ENCODE measurements at places on chromosomes 4 and X.
A peak's percentile ranks its signal among the peaks of the same experiment; 100 is the strongest.

DNA sequence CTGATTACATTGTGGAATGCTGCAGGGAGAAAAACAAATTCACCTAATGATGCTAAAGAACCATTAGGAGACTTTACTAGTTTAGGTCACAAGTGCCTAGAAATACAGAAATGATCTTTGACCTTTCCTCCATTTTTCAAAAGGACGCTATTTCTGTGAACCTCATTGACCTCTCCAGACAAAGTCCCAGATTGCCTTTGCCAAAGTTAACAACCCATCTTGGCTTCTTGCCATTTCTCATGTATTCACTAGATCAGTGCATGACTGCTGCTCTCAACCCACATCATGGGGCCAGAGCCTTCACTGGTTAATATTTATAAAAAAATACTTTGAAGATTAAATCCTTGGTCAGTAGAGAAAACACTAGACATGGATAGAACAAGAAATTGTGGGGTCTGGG lies 19.9 kb upstream of the AR start:
- no peak for DNase-seq

GRCh38 chr4:148061141-148061481 lies 329.2 kb downstream of the ARHGAP10 start:
- DNase-seq = no peak

- no peak for DNase-seq
Measured at GRCh38 chr4:6969826-6970800, 60.5 kb downstream of the TBC1D14 start.

DNA sequence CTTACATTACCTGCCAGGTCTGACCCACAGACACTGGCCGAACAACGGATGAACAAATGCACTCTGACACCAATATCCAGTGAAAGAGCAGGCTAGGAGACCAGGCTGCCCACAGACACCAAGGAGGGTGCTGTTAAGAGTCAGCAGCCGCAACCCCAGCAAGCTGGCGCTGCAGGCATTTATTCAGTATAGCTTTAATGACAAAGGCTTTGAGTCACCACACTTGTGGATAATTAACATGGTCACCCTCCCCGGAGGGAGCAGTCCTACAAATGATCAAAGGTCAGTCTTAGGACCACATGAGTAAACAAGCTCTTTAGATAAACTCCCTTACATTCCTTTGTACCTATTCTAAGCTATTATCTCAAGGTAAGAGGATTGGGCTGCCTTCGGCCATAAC lies 368.5 kb upstream of the GRID2 start:
- no peak for DNase-seq

DNA sequence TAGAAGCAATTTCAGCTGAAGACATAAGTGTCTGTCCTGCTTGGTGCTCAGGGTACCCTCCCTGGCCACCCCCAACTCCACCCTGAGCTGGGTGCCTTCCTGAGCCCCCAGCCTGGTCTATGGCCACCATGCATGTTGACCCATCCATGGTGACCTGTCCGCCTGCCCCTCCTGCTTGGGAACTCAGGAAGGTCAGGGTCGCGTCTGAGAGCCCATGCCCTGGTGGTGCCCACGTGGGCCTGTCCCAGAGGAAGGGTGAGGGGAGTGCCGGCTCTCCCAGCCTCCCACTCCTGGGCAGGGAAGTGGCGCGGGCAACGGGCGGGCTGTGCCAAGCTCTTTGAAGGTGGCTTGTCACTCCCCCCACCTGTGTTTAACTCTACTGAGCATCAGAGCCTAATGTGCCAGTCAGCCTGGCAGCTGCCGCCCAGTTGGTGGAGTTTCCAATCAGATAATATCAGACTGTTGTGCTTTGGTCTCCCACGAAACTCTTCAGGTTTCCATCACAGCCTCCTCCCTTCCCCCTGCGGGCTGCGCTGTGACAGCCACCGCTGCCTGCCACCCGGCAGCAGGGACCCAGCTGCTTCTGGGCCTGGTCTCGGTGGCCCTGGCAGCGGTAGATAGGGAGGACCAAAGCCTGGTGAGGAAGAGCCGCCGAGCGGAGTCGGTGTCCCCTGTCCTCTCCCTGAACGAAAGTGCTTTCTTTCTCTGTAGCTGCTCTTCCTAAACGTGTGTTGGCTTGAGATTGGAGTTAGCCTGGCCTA lies 4.8 kb downstream of the SH3BP2 start:
- no peak for DNase-seq

DNA sequence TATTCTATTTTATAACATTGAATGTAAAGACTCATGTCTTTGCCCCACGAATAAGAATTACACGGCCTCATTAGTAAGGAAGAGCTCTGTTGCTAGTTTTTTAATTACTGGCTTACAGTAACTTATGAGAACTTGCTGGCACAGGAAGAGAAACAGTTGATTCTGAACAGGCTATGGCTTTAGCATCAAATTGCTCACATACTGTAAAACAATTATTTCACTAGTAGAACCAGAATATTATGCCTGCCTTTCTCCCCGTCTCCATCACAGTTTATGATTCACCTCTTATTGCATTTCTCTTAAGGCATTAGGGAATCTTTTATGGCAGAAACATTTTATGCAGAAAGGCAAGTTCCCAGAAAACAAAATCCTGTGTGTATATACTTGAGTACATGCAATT lies 126.1 kb downstream of the SPRY1 start:
- no peak for DNase-seq

- no peak for DNase-seq
Measured at GRCh38 chrX:41664375-41664901, 24.3 kb upstream of the GPR34 start.

GRCh38 chrX:143336261-143336660 lies 181.0 kb downstream of the SPANXN3 start:
- no peak for DNase-seq

- DNase-seq = no peak
Measured at GRCh38 chr4:157389741-157390140, 169.2 kb downstream of the GRIA2 start.

GRCh38 chr4:134747108-134747805 lies 545.7 kb upstream of the PABPC4L start:
- DNase-seq = no peak

- no peak for DNase-seq
Measured at GRCh38 chrX:13536551-13536950, 32.9 kb upstream of the EGFL6 start.

- DNase-seq = no peak
Measured at GRCh38 chrX:17707731-17708130, 29.6 kb upstream of the SCML1 start.

DNA sequence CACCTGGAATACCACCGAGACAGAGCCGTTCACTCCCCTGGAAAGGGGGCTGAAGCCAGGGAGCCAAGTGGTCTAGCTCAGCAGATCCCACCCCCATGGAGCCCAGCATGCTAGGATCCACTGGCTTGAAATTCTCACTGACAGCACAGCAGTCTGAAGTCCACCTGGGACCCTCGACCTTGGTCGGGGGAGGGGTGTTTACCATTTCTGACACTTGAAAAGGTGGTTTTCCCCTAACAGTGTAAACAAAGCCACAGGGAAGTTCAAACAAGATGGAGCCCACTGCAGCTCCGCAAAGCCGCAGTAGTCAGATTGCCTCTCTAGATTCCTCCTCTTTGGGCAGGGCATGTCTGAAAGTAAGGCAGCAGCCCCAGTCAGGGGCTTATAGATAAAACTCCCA lies 243.2 kb downstream of the RASL11B start:
- no peak for DNase-seq

GRCh38 chr4:108533245-108533844 lies 87.0 kb upstream of the RPL34 start:
- DNase-seq = no peak

DNA sequence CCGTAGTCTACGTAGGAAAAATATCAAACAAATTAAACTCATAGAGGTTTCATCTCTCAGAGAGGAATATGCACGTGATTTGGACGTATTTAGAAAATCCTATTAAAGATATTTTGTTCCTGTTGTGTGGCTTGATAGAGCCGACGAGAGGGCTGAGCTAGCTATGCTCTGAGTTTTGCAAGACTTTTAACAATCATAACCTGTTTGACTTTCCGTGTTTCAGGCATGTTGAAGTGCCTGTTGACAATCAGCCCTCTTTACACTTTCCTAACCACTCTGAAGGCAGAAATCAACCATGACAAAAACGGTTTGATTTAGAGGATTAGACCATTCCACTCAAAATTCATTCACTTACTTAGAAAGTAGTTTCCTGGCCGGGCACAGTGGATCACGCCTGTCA lies 297.3 kb downstream of the ASMT start:
- DNase-seq = no peak

DNA sequence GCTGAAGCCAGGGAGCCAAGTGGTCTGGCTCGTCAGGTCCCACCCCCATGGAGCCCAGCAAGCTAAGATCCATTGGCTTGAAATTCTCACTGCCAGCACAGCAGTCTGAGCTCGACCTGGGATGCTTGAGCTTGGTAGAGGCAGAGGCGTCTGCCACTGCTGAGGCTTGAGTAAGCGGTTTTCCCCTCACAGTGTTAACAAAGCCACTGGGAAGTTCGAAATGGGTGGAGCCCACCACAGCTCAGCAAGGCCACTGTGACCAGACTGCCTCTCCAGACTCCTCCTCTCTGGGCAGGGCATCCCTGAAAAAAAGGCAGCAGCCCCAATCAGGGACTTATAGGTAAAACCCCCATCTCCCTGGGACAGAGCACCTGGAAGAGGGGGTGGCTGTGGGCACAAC lies 353.8 kb downstream of the NAP1L3 start:
- no peak for DNase-seq

- DNase-seq = no peak
Measured at GRCh38 chr4:27040356-27040755, 179.7 kb downstream of the STIM2 start.

DNA sequence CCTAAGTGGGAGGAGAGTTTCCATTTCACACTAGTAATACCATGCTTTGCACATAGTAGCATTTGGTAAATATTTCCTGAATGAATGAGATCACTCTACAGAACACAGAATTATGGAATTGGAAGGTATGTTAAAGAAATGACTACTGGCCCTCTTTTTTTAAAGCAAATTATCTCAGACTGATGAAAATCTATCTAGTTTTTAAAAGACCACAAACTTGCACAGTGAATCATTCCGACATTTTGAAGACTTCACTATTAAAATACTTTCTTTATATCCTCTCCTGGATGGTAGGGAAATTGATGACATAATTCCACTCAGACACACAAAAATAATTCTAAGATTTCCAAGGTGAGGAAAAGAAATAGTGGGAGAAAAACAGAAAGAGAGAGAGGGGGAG lies 68.4 kb upstream of the ETNPPL start:
- no peak for DNase-seq

DNA sequence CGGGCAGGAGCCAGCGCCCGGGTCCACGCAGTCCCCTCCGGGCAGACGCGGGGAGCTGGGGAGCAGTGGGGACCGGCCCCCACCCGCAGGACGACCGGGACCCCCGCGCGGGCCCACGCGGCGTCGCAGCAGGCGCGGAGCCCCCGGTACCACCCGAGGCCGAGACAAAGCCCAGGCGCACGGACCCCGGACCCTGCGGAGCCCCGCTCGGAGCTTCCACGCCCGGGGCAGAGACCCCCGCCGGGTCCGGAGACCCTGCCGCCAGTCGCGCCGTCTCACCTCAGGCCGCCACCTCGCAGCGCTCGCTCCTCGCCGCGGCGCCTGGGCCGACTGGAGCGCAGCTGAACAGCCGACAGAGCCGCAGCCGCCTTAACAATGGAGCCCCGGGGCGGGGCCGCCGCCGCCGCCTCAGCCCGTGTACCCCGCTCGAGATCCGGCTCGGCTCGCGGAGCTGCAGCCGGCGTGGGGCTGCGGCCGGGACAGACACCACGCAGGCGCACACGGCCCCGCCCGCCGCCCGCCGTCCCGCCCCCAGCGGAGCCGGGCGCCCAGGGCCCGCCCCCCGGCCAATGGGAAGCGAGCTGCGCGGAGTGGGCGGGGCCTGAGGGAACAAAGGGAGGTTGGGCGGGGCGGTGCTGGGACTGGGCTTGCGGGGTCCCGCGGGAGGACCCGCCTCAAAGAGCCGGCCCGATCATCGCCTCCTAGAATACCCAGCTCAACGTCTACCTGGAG lies at the start of gene AFAP1:
Gene AFAP1 (minus strand): TSS at position 485 of the 732 bp plus-strand sequence. CDS start 67,783 bp downstream, outside the sequence.
- DNase-seq = peak; percentile 76

DNA sequence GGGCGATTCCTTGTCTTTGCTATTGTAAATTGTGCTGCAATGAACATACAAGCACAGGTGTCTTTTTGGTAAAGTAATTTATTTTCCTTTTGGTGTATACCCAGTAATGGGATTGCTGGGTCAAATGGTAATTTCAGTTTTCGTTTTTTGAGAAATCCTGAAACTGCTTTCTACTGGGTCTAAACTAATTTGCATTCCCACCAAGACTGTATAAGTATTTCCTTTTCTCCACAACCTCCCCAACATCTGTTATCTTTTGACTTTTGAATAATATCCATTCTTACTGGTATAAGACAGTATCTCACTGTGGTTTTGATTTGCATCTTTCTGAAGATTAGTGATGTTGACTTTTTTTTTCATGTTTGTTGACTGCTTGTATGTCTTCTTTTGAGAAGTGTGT lies 2506.0 kb downstream of the PCDH7 start:
- no peak for DNase-seq

DNA sequence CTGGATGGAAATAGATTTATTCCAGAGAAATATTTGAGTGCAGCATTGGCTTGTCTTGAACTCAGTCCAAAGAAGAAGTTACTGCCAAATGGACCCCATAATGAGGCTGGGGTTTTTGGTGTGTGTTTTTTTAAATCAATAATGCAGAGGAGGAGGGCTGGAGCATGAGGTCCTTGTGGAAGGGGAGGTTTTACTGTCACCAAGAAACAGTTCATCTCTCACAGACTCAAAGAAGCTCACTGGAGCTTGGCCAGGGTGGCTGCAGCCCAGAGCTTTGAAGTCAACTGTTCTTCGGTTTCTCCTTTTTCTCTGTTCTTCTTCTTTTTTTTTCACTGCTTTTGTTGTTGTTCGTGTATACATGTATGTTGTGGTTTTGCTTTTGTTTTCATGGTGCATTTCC lies 377.7 kb downstream of the FBXW7 start:
- no peak for DNase-seq

- DNase-seq = no peak
Measured at GRCh38 chrX:21741364-21741763, 16.6 kb downstream of the SMPX start.

DNA sequence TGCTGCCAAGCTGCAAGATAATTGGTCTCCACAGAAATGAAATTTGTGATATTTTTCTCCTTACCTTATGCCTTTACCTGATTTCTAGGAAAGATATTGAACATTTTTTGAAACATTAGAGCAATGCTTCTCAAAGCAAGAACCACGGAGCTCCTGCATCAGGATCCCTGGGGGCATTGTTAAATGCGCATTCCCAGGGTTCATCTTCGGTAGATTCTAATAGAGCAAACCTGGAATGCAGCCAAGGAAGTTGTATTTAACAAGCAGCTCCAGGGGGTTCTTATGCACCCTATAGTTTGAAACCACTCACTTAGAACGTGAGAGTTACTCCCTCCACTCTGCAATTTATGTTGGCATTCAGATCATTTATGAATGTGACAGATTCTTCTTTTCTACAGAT lies 126.2 kb downstream of the SLC39A8 start:
- no peak for DNase-seq

DNA sequence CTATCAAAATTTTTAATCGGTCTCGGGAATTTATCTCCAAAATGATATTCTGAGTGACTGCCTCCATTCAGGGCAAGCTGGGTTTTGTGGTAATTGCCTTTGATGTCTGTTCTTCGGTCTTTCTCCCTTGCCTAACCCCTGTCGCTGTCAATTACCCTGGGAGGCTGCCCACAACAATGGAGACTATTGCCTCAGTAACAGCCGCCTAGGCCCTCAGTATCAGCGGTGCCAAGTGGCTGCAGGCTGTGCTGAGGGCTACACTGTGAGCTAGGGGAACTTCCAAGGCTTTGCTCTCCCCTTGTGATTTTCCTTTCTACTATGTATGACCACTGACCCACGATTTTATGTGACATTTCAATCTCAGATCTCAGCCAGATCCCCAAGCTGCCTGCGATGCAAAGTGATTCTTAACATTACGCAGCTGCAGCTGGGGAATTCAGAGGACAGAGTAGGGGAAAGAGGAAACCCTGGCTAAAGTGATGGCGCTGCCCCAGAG lies 36.3 kb upstream of the REST start:
- DNase-seq = no peak

Data from stimulated activated CD4-positive, alpha-beta T cell treated with anti-CD3 and anti-CD28 coated beads, TNF-alpha, amount 100 ng/mL, for 48 hours (primary cell).